Hematopoietic multipotent progenitor cell treated with erythropoietin and hydrocortisone succinate and interleukin-3 and kit ligand, for 6 days (in vitro differentiated cells): ENCODE measurements at places on chromosomes 4 and X.

- peak; percentile 72 for DNase-seq
Observed at GRCh38 chr4:128068918-128069317, 7.8 kb downstream of the LARP1B start.

DNA sequence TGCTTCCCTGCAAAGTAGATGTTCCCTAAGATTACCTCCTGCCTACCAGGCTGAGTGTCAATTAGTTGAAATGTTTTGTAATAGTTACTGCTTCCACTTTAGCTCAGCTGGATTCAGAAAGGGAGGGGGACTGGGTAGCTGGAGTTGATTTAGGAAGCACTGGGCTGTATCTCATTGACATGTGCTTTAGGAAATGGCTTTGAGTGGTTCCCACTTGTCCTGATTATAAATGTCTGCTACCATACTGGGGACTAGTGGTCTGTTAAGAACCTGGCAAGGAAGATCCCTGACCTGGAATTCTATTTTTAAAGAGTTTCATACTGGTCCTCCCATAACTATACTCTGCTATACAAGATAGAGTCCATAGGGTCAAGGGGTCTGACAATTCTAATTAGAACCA is 363.9 kb upstream of the PPP1R2C start:
- DNase-seq, result no peak

DNA sequence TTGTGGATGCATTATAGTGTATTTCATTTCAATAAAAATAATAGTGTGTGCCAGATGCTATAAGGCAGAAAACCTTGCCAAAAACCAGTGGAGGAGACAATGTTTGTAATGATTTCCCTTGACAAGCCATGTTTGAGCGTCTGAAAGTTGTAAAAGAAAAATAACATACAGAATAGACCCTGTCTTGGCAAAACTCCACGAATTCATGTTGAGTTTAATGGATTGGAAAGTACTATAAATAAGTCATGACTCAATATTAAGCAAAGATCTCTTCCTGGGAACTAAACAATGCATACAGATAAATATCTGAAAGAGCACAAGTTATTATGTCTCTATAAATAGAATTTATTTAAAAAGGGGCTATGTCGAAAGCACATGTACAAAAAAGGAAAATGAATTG is 543.5 kb downstream of the GABRG1 start:
- DNase-seq, result no peak

DNA sequence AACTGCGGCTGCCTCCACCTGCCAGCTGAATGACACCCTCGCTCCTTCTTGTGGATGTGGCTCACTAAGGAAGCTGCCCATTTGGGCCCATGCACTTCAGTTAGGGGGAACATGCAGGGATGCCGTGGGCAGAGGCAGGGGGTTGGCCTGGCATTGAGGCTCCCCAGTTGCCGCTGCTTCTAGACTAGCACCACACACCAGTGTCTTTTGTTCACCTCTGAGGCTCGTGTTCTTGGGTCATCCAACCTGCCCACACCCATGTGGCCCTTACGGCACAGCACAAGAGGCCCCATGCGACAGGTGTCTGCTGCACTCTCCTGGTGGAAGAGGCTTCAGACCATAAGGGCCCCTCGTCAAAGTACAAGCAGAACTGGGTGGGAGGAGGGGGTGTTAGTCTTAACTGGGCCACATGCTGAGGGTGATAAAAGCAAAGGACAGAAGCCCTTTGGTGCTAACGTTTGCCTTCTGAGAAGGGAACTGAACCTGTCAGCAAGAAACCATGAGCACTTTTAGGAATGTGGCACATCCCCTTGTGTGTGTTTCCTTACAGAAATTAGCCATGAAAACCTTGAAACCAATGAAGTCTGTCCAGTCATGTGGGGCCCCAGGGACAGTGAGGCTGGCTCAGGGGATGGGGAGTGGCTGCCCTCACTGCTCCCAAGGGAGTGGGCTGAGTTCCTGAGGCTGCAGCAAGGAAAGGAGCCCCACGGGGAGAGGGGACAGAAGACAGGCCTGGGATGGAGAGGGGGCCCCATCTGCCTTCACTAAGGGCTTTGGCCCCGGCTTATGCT is 39.2 kb downstream of the MAP7D3 start:
- DNase-seq, result no peak

DNA sequence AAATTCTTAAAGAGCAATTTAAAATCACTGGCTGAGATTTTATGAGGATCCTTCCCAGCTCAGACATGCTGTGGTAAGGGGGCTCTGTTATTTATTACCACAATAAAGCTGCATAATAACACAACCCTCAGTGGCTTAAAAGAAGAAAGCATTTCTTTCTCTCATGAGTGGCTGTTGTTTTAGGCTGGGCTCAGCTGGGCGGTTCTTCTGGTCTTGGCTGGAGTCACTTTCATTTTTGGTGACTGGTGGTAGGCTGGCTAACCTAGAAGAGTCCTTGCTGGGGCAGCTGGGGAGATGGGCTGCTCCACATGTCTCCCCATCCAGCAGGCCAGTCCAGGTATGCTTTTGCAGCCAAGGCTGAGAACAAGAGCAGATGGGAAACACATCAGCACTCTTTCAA is 113.0 kb upstream of the MSX1 start:
- DNase-seq, result no peak

GRCh38 chrX:22135171-22135711 is 103.1 kb downstream of the PHEX start:
- DNase-seq, result no peak

DNA sequence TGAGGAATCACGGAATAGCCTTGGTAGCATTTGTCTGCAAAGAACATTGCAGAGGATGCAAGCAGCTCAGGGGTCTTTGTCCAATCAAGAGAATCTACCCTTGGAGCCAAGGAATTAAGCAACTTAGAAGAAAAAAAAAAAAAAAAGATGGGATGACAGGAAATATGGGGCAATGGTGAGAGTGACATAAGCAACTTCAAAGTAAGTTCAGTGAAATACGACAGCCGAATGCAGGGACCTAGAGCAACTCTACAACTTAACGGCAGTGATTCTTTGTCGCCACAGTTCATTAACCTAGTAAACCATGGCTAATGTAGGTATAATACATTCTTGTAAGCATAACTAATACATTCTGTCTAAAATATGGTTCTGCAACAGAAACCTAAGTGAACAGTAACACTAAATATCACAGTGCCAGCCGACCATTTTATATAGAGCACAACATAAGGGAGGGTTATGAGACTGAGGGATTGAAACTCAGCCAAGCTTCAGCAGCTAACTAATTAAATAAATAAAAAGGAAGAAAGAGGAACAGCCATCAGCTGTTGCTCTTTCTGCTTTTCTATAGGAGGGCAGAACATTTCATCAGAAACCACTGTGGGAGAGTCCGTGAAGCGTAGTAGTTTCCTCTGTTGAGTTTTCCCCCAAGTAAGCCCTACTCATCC is 74.7 kb downstream of the PPARGC1A start:
- DNase-seq, result no peak

DNA sequence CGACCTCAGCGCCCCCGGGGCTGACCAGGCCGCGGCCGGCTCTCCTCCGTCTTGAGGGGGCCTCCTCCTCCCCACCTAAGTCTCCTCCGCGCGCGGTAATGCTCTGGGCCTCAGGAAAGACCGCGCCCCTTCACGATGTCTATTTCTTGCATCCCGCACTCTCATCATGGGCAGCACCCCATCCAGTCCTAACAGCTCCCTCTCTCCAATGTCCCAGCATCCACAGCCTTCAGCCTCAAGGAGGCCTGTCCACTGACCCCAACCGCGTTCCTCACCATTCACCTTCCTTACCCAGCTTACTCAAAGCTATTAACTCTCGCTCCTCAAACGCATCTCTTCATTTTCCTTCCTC is 77.5 kb downstream of the MAGED4 start:
- DNase-seq, result peak; percentile 19

GRCh38 chr4:116515959-116516358 is 569.4 kb downstream of the TRAM1L1 start:
- no peak for DNase-seq

DNA sequence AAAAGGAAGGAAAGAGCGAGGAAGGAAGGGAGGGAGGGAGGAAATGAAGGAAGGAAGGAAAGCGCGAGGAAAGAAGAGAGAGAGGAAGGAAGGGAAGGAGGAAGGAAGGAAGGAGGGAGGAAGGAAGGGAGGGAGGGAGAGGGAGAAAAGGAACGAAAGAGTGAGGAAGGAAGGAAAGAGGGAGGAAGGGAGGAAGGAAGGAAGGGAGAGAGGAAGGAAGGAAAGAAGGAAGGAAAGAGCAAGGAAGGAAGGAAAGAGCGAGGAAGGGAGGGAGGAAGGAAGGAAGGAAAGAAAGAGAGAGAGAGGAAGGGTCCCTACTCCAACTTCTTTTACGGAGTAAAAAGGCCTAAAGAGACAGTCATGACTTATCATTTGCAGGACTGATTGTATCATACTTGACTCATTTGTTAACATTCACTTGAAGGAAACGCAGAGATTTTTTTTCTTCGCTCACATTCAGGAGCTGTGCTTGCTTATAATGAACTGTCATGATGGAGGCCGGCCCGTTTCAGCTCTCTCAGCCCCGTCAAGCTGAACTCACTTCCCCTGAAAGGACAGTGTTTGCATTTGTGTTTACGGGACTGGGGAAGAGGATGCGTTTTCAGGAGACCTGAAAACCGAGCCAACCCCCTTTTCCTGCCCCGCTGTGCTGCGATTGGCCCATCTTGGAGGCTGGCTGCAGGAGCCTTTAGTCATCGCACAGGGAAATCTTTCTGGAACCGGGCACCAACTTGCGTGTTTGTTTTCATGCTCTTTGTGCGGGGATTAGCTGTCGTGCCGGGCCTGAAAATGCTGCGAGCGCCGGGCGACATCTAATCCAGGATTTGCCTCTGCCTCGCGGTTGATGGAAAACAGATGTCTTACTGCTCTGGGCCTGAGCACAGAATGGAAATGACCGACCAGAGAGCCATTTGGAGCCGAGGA is 17.8 kb downstream of the TRIM2 start:
- DNase-seq, result peak; percentile 36

DNA sequence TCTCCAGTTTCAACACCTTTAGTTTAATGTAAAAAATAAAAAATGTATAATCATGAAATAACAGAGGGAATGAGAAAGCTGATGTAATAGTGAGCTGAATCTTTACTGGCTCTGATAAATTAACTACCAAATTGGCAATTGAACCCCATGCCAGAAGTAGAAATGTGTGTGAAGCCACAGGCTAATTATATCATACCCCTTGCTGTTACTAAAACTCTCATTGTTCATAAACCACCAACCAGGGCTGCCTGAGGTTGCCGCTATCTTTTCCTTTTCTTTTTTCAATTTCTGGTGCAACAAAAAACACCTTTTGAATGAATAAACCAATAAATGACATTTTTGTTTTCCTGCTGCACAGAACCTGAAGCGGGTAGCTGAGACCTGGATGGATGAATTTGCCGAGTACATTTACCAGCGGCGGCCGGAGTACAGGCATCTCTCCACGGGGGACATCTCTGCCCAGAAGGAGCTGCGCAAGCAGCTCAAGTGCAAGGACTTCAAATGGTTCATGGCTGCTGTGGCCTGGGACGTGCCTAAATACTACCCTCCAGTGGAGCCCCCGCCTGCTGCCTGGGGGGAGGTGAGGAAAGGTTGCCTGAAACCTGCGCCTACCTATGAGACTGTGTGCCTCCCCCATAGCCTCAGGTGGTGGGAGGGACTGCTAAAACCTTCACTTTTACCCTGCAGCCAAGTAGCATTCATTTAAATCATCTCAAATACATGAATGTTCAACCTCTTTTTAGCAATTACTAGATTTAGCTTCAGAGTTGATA is 216.7 kb upstream of the GALNT7 start:
- DNase-seq, result no peak

- no peak for DNase-seq
Observed at GRCh38 chr4:10682397-10682796, 2.2 kb downstream of the CLNK start.

GRCh38 chr4:81030061-81030980 is at the start of gene BMP3:
TSS of gene BMP3 (plus strand) at chr4:81030708. CDS start at chr4:81031285, 577 bp downstream.
- DNase-seq, result peak; percentile 15

DNA sequence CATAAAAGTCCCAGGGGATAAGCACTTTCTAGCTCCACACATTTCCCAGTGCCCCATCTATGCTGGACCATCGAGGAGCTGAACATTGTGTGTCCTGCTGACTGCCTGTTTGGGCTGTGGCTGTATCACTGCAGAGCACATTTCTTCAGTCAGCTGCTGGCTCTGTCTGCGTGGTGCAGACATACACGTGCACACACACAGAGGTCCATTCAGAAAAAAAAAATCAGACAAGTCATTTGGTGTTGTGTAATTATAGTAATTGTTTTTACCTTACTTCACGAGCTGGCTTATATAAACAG is 1.1 kb upstream of the PDLIM3 start:
- DNase-seq, result no peak

- no peak for DNase-seq
Observed at GRCh38 chr4:122777846-122778673, 45.6 kb downstream of the BBS12 start.

DNA sequence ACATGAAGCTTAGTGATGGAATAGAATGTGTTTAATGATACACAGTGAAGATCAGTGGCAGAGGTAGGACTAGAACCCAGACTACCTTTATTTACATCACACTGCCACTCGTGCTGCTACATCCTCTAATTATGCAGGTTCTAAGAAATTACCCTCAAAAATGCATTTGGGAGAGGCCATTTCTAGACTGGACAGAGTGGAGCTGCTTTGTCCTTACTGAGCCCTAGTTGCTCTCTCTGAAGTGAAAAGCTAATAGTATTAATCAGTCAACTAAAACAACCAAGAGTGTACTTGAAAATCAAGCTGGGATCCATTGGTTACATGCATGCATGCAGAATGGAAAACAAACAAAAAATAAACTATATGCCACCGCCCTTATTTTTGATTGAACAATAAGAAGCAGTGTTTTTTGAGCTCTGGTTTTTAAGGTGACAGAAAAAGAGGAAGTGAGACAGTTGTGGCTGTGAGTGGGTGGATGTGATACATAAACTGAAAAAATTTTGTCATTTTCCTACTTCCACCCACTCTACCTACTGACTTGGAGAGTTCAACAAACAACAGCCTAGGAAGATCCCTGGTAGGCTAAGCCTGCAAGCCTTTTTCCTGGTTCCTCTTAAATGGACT is 6.8 kb upstream of the VSIG4 start:
- DNase-seq, result peak; percentile 51

DNA sequence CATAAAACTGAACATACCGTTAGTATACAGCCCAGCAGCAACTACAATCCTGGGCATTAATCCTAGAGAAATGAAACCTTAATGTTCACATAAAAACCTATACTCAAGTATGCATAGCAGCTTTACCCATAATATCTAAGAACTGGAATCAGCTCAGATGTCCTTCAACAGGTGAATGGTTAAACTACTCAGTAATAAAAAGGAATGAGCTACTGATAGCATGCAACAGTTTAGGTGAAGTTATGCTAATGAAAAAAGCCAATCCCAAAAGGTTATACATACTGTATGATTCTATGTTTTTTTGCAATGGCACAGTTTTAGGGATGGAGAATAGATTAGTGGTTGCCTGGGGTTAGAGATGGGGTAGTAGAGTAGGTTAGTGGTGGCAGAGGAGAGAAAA is 9.3 kb downstream of the HTT start:
- DNase-seq, result no peak

GRCh38 chr4:29908276-29908675 is 811.9 kb upstream of the PCDH7 start:
- DNase-seq, result no peak

DNA sequence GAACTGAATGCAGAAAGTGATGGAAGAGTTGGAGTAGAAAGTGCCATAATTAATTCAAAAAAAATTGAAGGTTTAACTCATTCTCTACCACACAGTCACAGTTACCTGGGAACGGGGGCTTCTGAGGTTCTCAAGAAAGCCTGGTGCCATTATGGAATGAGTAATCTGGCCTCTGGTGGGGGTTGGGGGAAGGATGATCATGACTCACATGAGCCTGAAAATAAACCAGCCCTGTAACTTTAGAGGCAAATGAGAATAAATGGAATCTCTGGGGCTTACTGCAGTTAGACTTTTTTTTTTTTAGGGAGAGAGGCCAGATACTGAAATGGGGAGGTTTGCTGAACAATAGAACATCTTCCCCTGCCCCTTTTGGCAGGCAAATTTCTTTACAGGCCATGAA is 55.3 kb downstream of the SOD3 start:
- DNase-seq, result no peak
